Activated CD4-positive, alpha-beta T cell treated with anti-CD3 and anti-CD28 coated beads for 48 hours (primary cell): ENCODE measurements at places on chromosomes 5 and 9.
A peak's percentile ranks its signal among the peaks of the same experiment; 100 is the strongest.

DNA sequence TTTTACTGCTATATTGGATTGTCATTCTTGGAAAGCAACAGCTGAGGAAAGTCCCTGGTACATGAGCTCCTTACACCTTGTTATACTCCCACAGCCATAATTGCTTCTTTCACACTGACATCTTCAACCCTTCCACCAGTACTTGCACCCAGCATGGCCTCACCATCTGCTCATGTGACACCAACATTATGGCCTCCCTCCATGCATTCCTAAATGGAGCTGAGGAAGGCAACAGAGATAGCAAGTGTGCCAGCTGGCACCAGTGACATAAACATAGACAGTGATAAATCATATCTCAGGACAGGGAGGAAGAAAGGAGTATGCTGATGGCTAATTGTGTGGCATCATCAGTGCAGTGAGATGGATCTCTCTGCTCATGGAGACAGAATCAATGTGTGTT lies 119.5 kb downstream of the BAAT start:
- no peak for DNase-seq

DNA sequence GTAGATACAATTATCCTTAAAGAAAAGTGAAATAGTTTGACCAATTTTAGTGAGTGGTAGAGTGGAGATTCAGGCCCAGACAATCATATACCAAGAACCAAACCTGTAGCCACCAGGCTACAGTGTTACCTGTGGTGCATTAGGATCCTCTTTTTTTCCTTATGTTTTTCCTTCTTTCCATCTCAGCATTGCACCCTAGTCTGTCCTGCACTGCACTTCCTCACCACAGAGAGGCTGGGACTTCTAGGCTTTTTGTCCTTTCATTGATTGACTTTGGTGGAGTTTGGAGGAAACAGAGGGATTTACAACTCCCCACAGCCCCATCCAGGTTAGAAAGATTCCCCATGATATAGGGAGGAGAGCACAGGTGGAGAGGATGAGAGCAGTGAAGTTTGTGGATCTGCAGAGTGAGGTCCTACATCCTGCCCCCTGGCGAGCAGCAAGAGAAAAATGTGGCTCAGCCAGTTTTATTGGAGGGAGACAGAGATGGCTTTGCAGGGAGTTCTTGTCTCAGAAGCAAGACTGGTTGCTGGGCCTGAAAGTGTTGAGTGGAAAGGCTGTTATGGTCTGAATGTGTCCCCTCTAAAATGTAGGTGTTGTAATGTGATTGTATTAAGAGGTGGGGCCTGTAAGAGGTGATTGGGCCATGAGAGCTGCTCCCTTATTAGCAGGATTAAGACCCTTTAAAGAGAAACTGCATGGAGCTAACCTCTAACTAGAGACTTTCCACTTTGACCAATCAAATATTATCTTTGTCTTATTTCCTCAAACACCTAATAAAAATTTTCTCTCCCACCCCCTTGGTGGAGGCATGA lies 36.2 kb downstream of the KIF4B start:
- no peak for DNase-seq

GRCh38 chr9:123715258-123715657 lies 214.7 kb downstream of the DENND1A start:
- DNase-seq: no peak

- no peak for DNase-seq
Observed at GRCh38 chr5:94778732-94779131, 160.3 kb downstream of the SLF1 start.

DNA sequence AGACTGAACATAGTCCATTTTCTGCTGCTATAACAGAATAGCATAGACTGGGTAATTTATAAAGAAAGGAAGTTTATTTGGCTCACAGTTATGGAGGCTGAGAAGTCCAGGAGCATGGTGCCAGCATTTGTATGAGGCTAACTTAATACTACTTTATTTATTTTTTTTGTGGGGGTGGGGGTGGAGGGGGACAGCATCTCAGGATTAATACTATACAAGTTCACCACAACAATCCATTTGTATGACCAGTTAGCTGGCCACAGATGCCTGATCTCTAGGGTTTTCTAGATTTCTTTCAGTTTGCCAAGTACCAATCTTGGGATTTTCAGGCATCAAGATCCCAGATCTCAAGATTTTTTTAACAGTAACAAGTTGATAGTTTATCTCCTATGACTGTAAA lies 20.3 kb downstream of the ANGPTL2 start:
- no peak for DNase-seq

GRCh38 chr5:80508844-80509243 lies 20.9 kb downstream of the FAM151B start:
- DNase-seq: no peak

- peak; percentile 93 for DNase-seq
Observed at GRCh38 chr9:76458903-76459693, at the start of gene GCNT1. TSS of gene GCNT1 (plus strand) at chr9:76459182. CDS start at chr9:76502382, 43,200 bp downstream.

DNA sequence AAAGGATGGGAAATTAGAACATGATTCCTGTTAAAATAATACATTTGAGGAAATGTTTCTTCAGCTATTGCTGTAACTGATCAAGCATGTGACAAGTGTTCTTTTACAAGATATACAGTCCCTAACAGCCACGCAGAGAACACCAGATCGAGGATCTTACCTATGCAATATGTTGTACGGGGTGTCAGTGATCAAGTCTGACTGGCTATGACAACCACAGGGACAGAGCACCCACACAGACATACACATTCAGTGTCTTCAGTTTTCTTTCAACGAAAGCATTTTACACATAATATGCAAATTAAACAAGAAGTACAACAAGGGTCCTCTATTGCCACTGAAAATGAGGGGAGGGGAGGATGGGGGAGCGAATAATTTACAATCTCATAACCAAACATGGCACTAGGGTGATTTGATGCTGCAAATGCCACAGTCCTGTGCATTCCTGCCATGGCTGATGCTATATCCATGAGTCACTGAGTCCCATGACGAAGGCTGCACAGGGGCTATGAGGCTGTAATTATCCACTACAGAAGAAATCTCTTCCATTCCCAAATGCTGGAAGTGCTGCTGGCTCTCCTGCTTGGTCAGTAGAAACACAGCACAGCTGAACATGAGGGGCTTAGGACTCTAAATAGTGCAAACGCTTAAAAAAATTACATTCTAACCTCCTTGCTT lies 118.2 kb downstream of the KLHL3 start:
- no peak for DNase-seq

- DNase-seq: peak; percentile 86
Observed at GRCh38 chr9:113516840-113517577, 53.5 kb downstream of the RGS3 start.

DNA sequence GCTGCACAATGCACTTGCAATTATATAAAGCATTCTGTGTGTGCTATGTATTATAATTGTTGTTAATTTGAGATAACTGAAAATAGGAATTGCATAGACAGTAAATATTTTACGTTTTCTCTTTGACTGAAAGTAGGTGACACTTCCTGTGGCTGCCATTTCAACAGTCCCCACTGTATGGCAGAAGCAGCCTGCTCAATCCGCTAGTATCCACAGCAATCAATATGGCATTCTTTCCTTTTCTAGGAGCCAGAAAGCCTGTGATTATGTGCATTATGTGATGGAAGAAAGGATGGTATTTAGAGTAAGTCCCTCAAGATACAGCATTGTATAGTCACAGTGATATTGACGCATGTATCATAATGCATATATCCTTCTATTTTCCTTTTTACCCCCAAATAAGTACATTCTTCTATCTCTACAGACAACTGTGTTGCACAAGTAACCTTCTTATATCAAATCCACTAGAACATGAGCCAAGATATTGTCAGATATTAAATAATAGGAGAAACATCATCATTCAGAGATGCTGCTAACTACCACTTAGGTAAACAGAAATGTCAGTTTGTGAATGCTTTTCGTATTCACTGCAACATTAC lies 59.7 kb downstream of the CARTPT start:
- no peak for DNase-seq

DNA sequence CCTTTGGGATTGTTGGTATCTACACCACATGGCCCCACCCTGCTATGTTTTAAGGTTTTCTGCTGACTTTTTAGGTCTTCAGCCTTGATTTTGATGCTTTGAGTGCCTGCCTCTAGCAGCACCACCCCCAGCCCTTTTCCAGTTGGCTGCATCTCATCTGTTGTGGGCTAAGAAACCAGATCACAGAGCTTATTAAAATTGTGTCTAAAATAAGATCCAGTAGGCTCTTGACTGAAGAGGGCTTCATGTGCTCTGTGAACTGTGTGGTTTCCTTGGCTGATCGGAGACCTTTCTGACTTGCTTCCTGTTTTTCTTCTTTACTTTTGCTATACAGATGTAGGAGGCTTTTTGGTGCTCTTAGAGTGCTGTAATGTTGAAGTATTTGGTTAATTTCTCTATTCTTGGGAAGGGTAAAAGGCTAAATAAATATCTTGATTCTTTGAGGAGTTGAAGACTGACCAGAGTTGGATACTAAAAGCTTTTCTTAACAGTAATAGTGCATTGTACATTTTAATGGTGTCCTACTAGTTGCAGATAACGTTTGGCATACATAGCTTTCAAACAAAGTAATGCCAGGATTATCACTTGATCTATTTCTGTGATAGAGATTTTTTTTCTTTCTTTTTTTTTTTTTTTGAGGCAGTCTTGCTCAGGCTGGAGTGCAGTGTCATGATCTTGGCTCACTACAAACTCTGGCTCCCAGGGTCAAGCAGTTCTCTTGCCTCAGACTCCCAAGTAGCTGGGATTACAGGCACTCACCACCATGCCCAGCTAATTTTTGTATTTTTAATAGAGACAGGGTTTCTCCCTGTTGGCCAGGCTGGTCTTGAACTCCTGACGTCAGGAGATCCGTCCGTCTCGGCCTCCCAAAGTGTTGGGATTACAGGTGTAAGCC lies 4.5 kb downstream of the UBE2D2 start:
- DNase-seq: peak; percentile 26

DNA sequence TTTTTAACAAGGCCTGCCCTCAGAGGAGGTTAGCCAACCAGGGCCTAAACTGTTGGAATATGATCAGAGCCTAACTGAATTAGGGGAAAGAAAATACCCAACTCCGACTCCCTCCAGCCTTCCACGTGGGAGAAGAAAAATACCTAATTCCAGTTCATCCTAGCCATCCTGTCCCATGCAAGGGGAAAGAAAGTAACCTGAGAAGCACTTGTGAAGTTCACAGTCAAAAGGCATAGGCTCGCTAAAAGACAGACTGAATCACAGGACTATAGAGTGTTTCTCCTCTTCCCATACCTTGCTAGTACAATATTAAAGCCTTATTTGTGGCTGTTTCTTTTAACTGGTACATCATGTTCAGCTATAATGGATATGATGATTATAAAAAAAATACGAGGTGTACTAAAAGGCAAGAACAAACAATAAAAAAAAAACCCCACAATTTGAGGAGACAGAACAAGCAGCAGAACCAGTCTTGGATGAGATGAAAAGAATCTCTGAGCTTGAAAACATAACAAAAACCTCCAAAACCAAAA lies 18.0 kb upstream of the ATP10B start:
- no peak for DNase-seq

GRCh38 chr5:53237876-53238275 lies 128.3 kb upstream of the MOCS2 start:
- DNase-seq: no peak

GRCh38 chr5:56861893-56862485 lies 46.6 kb downstream of the MAP3K1 start:
- no peak for DNase-seq

DNA sequence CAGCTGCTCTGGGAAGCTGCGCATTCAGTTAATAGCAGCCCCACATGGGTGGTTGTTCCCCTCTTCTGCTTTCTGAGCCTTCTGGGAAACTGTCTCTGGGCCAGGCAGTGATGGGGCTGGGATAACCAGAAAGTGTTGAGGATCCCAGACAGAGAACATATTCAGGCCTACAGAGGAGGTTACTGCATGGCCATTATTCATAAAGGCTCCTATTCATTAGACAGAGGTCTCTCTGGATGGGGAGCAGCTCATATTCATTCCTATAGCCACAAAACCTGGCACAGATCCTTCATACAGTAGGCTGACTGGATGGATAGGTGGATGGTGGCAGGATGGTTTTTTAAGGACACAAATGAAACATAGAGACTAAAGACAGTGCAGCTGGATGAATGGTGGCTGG lies 76.3 kb downstream of the HSPA4 start:
- DNase-seq: no peak

GRCh38 chr9:102206432-102206831 lies 468.0 kb upstream of the GRIN3A start:
- DNase-seq: no peak

GRCh38 chr5:155532621-155533311 lies 519.2 kb downstream of the KIF4B start:
- DNase-seq: no peak

- DNase-seq: no peak
Observed at GRCh38 chr9:91935066-91935749, 14.8 kb downstream of the ROR2 start.

- DNase-seq: no peak
Observed at GRCh38 chr5:100898504-100899346, 4.4 kb downstream of the ST8SIA4 start.

DNA sequence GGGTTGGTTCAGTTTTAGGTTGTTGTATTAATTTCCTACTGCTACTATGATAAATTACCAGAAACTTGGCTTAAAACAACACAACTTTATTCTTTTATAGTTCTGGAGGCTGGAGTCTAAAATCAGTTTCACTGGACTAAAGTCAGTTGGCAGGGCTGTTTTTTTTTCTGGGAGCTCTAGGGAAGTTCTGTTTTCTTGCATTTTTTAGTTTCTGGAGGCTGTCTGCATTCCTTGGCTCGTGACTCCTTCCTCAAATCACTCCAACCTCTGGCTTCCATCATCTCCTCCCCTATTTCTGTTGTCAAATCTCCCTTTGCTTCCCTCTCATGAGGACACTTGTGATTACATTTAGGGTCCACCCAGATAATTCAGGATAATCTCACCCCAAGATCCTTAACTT lies 51.3 kb upstream of the SUB1 start:
- DNase-seq: no peak

GRCh38 chr9:108951578-108951977 lies 17.4 kb downstream of the ABITRAM start:
- DNase-seq: no peak

DNA sequence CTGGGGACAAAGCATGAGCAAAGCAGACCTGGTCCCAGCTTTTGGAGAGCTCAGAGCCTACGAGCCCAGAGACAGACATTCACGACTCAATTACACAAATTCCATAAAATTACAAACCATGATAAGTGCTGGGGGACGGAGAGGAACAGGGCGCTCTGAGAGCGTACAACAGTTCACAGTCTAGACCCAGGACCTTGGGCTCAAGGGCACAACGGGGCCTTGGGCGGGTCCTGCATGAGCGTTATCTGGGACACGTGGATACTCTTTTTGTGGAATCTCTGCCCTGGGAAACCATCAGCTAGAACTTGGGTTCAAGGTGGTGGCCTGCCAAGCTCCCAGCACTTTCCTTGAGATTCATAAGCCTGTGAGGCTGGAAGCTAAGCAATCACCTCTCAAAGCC lies 9.4 kb upstream of the ANXA6 start:
- DNase-seq: no peak

- no peak for DNase-seq
Observed at GRCh38 chr5:126119887-126120442, 303.2 kb upstream of the GRAMD2B start.

DNA sequence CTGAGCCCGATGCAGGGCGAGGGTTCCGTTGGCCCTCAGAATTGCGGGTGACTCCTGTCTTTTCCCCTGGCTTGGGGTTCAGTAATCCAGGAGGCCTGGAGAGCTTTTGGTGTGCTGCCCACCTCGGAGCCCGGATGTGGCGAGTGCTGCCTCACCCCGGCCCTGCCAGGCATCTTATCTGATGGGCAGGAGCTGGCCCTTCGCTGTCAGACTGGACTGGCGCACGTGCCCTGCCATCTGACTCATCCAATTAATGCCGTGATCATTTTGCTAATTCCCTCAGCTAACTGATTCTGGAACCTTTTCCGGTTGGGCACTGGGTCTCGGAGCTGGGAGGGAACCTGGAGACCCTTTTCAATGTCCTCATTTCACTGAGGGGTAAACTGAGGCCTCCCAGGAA lies 34.6 kb downstream of the RXRA start:
- DNase-seq: no peak

- peak; percentile 36 for DNase-seq
Observed at GRCh38 chr9:120438836-120439546, 141.0 kb downstream of the CDK5RAP2 start.
